ENCODE measurements at places on chromosomes 4 and X.

DNA sequence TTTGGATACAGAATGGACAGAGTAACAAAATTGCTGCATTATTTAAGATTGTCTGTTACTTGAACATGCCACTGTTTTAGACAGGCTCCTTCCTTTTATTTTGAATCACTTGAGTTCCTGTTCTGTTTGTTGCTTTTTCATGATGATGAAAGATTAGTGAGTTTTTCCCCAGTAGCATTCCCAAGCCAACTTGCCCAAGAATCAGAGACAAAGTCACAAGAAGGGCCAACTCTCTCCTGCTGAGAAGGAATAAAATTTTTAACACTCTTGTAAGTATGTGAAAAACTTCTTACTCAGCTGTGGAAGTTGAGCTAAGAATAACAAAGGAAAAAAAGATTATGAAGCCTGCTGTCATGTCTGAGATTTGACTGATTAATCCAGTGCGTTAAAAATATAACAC is 104.2 kb downstream of the KLHL8 start:
- no peak for DNase-seq

DNA sequence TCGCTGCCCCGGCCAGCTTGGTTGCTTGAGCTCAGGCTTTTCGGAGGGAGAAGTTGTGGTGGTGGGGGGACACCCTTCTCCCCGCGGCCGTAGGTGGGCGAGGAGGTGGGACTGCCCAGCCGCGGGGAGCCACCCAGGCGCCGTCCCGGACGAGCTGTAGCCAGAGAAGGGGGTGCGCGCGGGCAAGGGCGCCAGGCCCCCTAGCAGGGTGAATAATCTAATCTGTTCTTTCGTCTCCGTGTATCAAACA is 3.1 kb downstream of the MID1IP1 start:
- DNase-seq: no peak

- no peak for DNase-seq
These were observed 63.5 kb downstream of the TMEM131L start for GRCh38 chr4:153529646-153530045.

GRCh38 chr4:5444918-5445517 is 263.3 kb downstream of the EVC2 start:
- no peak for DNase-seq

DNA sequence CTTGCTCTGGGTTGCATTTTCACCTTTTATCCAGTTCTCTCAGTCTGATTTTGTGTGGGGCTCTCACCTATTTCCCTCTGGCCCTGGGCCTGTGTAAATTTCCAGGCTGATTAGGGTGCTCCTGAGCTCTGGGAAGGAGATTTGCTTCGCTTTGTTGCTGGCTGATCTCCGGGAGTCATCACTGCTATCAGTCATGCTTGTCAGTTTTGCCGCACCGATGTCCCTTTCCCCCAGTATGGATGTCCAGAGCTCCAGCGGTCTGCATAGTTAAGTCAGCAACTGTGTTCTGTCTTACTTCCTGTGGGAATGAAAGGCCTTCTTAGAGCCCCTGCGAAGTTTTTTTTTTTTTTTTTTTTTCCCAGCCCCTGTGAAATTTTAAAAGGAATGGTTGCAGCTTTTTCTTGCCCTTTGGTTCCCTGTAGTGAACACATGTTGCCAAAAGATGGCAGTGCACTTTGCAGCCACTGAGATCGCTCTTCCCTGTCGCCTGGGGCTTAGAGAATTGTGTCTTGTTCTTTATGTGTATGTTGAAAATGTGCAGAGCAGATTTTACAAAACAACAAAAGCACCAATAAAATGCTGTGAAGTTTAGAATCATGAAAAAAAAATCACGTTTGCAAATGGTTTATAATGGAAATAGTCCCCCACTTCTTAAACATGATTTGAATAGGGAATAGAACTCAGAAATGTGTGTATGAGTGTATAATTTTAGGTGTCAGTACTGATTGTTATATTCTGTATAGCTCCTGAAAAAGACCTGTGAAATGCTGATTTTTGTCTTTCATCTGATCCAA is 109.1 kb upstream of the SLC4A4 start:
- DNase-seq: no peak

DNA sequence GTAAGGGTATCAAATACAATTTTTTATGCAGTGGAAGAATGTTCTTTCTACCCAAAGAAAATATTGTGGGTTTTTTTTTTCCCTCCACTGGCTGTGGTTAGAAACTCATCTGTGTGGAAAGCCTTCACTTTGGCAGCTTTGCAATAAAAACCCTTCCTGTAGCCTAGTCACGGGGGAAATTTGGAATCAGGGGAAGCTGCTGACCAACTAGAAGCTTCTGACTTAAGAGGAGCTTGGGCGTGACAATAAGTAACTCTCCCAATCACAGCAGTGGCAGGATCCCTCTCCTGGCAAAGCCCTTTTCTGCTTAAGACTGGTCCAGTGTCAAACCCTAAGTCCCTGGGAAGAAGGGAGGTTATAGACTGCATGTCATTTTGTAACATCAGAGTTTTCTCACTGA is 87.9 kb downstream of the LRRC66 start:
- no peak for DNase-seq

DNA sequence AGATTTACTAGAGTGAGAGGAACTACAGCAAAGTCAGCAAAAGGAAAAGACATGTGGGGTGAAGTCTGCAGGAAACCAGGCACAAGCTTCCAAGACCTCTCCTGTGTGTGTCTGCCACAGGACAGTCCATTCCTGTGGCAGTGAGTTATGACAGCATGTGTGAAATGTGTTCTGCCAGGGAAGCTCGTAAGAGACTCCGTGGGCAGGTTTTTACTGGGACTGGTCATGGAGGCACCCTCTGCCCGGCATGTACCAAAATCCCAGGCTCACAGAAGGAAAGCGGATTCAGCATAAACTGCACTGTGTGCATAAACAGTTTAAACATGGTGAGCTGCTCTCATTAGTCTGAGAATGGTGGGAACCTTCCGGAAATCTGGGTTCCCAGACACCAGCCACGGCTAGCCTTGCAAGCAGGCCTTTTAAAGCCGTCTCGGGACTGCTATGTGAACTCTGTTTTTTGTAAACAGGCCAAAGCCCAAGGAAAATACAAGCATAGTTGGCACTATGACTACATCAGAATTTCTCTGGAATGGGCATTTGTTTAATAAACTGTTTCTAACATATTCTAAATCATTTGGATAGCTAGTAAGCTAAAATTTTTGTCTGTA is 288.5 kb downstream of the TENM3 start:
- no peak for DNase-seq

DNA sequence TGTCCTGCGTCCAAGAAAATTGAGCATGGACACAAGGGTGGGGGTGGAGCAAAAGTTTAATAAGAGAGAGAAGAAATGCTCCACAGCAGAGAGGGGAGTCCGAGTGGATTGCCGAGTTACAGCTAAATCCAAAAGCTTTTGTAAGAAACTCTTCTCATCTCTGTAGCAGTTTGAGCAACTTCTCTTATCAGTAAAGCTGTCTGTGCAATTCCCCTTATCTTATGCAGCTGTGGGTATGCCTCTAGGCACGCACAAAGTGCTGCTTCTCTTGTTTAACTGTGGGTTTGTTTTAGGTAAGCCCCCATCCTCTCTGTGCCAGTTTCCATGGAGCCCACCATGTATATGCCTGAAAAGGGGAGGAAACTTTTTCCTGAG is 44.8 kb downstream of the HMGB2 start:
- DNase-seq: no peak

GRCh38 chr4:39706334-39706733 is 8.4 kb downstream of the UBE2K start:
- no peak for DNase-seq

- no peak for DNase-seq
These were observed 305.7 kb downstream of the DHX15 start for GRCh38 chr4:24278693-24279092.

- DNase-seq: no peak
These were observed 162.8 kb downstream of the THOC2 start for GRCh38 chrX:123570011-123570590.

DNA sequence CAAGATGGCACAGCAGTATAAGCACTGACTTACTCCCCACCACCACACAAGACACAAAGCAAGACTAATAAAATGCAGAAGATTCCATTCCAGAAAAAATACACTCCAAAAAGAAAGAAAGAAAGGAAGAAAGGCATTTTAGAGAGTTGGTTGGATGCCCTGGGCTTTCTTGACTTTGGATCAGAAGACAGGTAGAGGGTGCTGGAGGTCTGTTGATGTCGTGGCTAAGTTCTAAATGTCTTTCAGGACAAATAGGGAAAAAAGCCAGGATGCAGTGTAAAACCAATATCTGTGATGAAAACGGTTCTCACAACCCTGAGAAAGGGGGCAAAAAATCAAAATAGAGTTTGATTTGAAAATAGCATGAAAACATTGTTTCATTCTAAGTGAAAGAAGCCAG is 555.2 kb upstream of the PRKX start:
- DNase-seq: no peak

- DNase-seq: no peak
These were observed 187.9 kb downstream of the CHM start for GRCh38 chrX:85859426-85859825.

- DNase-seq: peak; percentile 48
These were observed 487 bp downstream of the HMGB2 start for GRCh38 chr4:173333658-173334084.

- DNase-seq: no peak
These were observed 66.1 kb upstream of the SLC39A8 start for GRCh38 chr4:102411408-102411807.

DNA sequence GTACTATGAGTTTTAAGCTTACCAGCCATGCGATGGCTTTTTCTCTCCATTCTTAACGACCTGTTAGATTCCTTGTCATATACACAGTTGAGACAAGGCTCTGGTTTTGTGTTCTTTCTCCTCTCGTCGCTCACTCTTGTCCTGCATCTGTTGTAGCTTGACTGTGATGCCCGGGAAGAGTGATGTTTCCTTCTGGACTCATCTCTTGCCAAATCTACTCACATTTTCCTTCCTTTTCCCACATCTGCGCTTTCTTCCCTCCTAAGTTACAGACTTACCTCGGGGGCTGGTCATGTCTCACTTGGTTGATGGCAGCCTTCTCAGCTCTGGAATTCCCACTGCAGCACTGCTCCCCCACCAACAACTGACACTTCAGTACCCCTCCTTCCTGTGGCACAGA is 4.8 kb upstream of the MAP7D3 start:
- DNase-seq: no peak

DNA sequence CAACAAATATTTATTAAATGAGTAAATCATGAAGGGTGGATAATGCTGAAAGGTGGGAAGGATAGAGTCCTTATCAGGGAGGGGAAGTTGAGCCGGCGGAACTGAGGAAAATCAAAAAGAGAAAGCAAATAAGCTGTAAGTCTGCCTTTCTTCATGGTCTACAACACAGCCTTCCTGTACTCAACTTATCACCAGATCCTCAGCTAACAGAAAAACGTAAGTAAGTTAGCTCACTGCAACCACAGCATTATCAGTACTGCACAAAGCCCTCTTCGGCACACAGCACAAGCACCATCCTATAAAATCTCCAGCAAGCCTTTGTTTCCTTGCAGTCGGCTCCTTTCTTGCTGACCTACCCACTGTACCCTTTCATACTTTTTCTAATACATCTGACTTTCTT is 70.3 kb downstream of the CRMP1 start:
- DNase-seq: no peak

- DNase-seq: no peak
These were observed 148.8 kb downstream of the PJA1 start for GRCh38 chrX:69016293-69016941.
